ENCODE measurements at places on chromosomes 12 and 14. TPM values are rescaled to one million over a fixed set of nuclear protein-coding genes. Genes with fewer than 3 reads are reported as not detected.

ADAM20 gene
- not detected for total RNA-seq

TSPAN19 gene
- total RNA-seq, result not detected

GPRC5D gene
- total RNA-seq, result not detected

SIX6 gene
- total RNA-seq, result not detected

LETMD1 gene
- 24.1 TPM for total RNA-seq

GALNT9 gene
- 7.1 TPM for total RNA-seq

PRKAB1 gene
- 33.1 TPM for total RNA-seq

HIP1R gene
- total RNA-seq, result 11.0 TPM

KERA gene
- not detected for total RNA-seq

SLC25A47 gene
- total RNA-seq, result not detected

PRMT5 gene
- 123 TPM for total RNA-seq

SOAT2 gene
- total RNA-seq, result 0.24 TPM

GYS2 gene
- total RNA-seq, result not detected

PDE3A gene
- total RNA-seq, result 2.2 TPM

BICDL1 gene
- 4.5 TPM for total RNA-seq

GLI1 gene
- 9.9 TPM for total RNA-seq

FOXN4 gene
- 0.12 TPM for total RNA-seq

KCNK13 gene
- 0.15 TPM for total RNA-seq

KRT78 gene
- not detected for total RNA-seq

SSPN gene
- total RNA-seq, result 0.38 TPM

MYBPC1 gene
- total RNA-seq, result not detected

CNPY2 gene
- 154 TPM for total RNA-seq

SOS2 gene
- 8.9 TPM for total RNA-seq

NRIP2 gene
- total RNA-seq, result not detected

ADGRD1 gene
- total RNA-seq, result 0.57 TPM

FAIM2 gene
- 0.14 TPM for total RNA-seq

PYGL gene
- total RNA-seq, result 143 TPM

SLC38A4 gene
- not detected for total RNA-seq

GPR68 gene
- 0.07 TPM for total RNA-seq

OAS2 gene
- 0.22 TPM for total RNA-seq

PRB3 gene
- total RNA-seq, result not detected

MORN3 gene
- total RNA-seq, result not detected

VRTN gene
- total RNA-seq, result not detected

ZFYVE21 gene
- total RNA-seq, result 38.3 TPM

PTPRR gene
- total RNA-seq, result 0.17 TPM

TSHR gene
- not detected for total RNA-seq

REP15 gene
- total RNA-seq, result 0.60 TPM

CLMN gene
- 4.6 TPM for total RNA-seq

CD4 gene
- total RNA-seq, result not detected

COCH gene
- 20.4 TPM for total RNA-seq

GPR137C gene
- total RNA-seq, result 0.15 TPM

CLEC2A gene
- total RNA-seq, result not detected

P2RX2 gene
- not detected for total RNA-seq

FOXM1 gene
- 97.0 TPM for total RNA-seq

PKP2 gene
- total RNA-seq, result 2.1 TPM

CCDC177 gene
- not detected for total RNA-seq

GPR135 gene
- 1.0 TPM for total RNA-seq

ANO2 gene
- total RNA-seq, result not detected

KCNA1 gene
- not detected for total RNA-seq

Measured in A549 treated with CpdA at 1 μM for 4 hours (cell line).